Stimulated activated CD4-positive, alpha-beta T cell treated with anti-CD3 and anti-CD28 coated beads, TNF-alpha, amount 100 ng/mL, for 1 hour (primary cell): ENCODE measurements at places on chromosomes 2 and 18.

GRCh38 chr18:3281456-3282400 is 19.8 kb downstream of the MYL12B start:
- no peak for DNase-seq

DNA sequence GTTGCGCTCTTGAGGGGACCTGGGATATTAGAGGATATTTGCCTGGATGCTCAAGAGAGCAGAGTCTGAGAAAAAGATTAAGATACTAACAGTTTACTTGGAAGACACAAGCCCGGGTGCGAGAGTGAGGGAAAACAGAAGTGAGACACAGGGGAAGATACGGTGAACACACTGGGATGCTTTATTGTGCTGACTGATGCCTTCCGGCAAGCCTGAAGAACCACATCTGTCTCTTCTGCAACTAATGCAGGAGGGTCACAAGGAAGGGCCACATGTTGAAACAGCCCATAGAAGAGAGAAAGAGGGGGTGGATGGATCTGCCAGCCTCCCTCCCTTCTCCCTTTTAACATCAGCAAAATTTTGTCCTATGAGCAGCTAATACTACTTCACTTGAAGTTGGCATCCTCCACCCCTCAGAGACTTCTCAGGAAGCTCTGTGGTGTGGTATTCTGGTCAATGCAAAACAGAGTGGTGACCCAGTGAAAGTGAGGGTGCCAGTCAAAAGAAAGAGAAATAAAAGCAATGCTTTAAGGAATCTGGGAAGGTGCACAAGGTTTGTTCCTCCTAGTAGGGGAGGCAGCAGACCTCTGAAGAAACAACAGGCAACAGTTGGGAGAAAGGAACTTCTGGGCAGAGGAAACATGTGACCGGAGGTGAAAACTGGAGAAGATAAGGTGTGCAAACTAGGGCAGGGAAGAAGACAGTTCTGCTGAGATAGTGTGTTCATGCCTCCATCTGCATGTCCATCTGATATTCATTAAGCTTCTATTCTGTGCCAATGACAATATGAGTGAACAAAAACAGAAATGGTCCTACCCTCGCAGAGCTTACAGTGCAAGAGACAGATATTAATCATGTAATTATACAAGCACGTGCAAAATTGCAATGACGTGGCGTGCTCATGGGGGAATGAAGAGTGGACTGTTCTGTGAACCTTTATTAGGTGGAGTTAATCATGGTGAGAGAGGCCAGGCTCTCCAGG is 107.1 kb downstream of the LYPD6B start:
- DNase-seq: no peak

GRCh38 chr2:71757351-71757750 is 304.0 kb downstream of the DYSF start:
- no peak for DNase-seq

DNA sequence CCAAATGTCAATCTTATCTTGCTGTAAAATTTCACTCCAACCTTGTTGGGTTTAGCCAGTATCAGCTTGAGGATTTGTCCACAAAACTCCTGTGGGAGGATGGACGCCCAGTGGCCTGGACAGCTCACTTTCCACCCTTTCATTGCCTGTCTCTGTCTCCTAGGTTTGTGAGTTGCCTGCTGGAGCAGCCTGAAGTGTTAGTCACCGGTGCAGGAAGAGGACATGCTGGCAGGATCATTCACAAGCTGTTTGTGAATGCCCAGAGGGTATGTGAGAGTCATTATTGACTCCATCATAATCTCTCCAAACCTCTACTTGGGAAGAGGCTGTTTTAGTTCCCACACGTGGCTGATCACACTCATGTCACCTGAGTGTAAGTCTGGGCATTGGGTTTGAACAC is 112.3 kb downstream of the RAB3GAP1 start:
- DNase-seq: no peak

DNA sequence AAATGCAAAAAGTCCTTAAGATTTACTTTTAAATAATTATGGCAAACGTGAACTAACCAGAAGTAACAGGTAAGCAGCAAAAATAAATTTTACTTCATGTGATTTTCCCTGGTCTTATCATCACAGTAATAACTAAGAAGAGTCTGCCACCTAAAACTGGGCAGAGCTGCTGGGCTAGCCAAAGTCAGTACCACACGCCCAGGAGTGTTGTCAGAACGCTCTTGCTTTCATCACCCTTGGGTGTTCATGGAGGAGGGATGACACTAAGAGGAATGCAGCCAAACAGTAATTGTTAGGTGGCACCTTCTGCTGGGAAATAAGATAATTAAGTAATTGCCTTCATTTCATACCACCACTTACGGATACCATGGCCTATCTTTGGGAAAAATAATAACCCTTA is 92.0 kb upstream of the NEUROD1 start:
- no peak for DNase-seq

- DNase-seq: no peak
Observed at GRCh38 chr2:160387558-160388262, 105.9 kb downstream of the RBMS1 start.

- peak; percentile 13 for DNase-seq
Observed at GRCh38 chr2:43024515-43025011, 201.8 kb downstream of the ZFP36L2 start.

- DNase-seq: no peak
Observed at GRCh38 chr2:69846182-69847067, 17.0 kb downstream of the GMCL1 start.

- no peak for DNase-seq
Observed at GRCh38 chr2:28547223-28547860, 51.5 kb downstream of the PLB1 start.

- DNase-seq: no peak
Observed at GRCh38 chr18:10022365-10022764, 108.5 kb downstream of the VAPA start.

DNA sequence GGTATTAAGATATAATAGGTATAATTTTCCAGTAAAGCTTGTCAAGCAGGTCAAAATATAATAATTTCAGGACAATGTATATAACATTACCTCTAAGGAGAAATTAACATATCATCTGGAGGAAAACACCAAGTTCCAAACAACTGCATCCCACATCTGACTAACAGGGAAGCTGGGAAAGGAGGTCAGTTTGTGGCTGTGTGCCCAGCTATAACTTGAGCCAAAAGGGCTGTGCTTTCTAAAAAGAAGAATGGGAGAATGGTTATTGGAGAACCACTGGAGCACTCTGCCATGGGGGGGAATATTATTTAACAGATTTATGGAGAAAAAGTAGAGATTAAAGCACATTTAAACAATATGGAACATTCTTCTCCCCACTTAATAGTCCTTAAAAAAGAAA is 390.6 kb upstream of the PKDCC start:
- no peak for DNase-seq

DNA sequence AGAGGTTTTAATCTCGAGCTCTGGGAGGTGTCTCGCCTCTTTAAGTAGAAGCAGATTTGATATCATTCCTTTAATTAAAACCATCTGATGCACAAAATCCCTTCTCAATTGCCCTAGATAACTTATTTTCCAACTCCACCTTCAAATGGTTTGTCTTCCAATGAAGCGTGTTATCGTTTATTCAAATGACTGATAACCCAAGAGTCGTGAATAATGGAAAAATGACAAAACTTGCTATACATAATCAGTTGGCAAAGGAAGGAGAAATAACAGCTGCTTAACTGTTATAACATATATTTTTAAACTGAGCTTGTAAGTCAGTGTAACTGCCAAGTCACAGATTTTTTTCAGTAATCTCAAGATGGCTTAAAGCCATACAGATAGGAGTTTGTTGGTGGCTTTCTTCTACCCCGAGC is 144.6 kb downstream of the QPCT start:
- DNase-seq: no peak

- DNase-seq: no peak
Observed at GRCh38 chr2:1234731-1235308, 178.4 kb upstream of the TPO start.

DNA sequence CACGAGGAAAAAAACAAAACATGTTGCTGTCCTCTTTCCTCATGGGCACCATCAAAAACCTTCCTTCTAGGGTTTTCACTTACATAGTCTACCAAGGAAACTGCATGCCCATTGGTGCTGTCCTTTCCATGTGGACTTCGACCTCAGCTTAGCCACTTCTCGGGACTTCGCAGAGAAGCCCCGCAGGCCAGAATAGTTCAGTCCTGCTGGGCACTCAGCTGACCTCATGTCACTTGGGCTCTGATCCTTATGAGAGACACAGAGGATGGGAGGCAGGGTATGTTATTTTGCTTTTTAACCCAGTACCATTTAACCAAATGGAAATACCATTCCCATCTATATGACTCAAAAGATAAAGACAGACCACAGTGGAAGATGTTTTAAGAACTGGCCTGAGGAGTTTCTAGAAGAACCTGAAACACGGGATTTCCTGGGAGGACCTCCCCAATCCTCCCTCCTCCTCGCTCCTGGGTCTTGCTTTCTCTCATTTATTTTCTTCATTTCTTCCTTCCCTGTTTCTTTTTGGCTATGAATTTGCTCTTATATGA is 28.4 kb downstream of the AAK1 start:
- DNase-seq: no peak

DNA sequence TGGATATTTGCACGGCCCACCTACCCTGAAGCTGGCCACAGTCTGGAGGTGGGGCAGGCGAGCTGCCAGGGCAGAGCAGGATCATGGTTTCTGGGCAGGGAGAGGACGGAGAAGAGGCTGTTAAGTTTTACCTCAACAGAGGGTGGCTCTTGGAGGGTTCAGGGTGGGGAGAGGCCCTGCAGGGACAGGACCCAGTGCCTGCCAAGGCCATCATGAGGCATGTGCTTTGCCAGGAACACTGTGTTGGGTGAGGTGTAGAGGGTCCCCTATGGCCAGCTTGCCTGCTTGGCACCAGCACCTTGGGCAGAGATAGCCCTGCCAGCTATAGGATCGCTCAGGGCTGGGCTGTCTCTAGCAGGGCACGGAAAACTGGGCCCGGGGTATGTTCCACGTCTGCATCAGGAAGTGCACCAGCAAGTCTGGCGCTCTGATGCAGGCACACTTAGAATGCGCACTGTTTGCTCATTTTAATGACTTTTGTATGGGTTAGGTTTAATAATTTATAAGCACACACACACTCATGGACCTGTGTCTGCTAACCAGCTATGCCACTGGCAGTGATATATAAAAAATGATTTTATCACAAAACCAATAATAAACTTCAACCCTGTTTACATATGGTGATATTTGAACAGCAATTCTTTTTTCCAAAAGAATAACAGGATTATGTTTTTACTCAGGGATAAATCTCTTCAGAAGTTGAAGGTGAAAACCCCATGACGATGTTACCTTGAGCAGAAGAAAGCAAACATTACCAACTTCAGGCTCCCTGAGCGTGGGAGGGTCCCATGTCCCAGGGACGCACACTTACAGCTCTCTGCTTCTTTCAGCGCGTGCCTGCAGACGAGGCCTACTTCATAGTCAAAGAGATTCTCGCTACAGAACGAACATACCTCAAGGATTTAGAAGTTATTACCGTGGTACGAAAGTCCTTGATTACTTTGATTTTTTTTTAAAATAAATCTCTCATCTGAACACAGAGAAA is 46.4 kb downstream of the STK25 start:
- no peak for DNase-seq

DNA sequence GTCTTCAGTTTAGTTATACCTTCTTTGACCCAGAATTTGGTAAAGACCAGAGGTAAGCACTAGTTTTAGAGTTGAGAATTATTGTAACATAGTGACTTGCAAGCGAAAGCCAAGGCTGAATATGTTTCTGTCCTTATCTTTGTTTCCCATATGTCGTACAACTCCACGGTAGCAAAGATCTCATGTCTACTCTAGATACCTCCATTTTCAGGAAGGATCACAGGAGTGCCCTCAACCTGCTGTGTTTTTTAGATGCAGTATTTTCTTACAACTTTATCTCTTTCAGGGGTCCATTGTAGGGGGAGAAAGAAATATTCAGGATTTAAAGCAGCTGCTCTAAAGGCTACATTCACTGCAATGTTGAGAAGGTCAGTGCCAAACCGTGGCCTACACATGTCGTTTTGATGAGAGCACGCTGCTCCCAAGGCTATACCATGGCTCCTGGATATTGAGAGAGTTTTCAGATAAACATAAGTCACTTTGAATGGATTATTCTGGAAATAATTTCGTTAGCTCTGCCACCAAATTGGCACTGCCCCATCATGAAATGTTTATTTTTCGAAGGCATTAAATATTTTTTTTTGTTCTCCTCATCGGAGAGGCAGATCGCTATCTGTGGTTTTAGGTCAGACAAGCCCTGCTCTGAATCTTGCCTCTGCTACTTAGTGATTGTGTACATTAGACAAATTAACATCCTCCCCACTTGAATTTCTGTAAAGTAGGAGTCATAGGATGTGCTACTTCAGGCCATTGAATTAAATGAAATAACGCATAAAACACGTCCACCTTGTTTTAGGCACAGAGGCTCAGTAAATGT is 2.1 kb downstream of the RHBDD1 start:
- DNase-seq: no peak

DNA sequence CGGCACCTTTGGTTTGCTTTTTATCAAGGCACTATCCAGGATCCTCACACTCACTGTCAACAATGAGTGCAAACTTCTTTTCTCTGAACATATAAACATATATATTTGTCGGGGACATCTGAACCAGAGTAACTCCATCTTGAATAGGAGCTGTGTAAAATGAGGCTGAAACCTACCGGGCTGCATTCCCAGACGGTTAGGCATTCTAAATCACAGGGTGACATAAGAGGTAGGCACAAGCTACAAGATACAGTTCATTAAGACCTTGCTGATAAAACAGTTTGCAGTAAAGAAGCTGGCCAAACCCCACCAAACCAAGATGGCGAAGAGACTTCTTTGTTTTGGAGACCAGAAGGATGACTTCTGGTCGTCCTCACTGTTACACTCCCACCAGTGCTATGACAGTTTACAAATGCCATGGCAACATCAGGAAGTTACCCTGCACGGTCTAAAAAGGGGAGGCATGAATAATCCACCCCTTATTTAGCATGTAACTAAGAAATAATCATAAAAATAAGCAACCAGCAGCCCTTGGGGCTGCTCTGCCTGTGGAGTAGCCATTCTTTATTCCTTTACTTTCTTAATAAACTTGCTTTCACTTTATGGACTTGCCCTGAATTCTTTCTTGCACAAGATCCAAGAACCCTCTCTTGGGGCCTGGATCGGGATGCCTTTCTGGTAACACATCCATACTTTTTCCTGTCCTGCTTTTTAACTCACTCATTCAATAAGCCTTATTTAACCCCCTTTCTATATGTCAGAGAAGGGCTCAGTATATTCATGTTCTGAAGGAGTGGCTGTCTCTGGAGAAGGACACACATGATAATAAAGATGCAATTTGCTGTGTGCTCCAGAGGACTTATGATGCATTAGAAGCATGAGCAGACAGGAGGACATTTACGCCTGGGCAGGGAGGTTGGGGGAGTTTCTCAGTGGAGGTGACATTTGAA is 65.4 kb downstream of the TACR1 start:
- DNase-seq: no peak

DNA sequence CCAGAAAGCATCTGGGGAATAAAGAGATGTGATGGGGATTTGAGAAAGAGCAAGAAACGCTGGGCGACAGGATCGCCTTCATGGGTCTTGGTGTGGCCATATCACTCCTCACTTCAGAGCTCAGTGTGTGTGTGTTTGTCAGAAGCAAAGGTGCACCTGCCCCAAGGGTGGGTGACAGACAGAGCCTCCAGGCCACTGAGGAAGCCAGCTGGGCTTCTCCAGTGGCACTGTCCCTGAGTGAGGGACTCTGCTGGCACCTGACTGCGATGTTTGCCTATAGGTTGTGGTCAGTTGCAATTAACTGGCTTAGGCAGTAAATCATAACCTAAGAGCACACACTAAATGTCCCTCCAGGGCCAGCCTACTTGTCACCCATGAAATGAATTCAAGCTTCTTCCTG is 23.5 kb upstream of the GNAL start:
- no peak for DNase-seq

- no peak for DNase-seq
Observed at GRCh38 chr18:68796936-68797690, 767 bp upstream of the CCDC102B start.

GRCh38 chr2:108988796-108989713 is at the start of gene EDAR:
EDAR (minus strand) TSS chr2:108989220; CDS start chr2:108931014, 58,206 bp downstream.
- peak; percentile 14 for DNase-seq
